NCI-H1105 (cell line): ENCODE measurements at places on chromosomes 12 and 14.
A peak's percentile ranks its signal among the peaks of the same experiment; 100 is the strongest.

GRCh38 chr14:54881235-54881760 lies 21.3 kb downstream of the GCH1 start:
- no peak for DNase-seq

DNA sequence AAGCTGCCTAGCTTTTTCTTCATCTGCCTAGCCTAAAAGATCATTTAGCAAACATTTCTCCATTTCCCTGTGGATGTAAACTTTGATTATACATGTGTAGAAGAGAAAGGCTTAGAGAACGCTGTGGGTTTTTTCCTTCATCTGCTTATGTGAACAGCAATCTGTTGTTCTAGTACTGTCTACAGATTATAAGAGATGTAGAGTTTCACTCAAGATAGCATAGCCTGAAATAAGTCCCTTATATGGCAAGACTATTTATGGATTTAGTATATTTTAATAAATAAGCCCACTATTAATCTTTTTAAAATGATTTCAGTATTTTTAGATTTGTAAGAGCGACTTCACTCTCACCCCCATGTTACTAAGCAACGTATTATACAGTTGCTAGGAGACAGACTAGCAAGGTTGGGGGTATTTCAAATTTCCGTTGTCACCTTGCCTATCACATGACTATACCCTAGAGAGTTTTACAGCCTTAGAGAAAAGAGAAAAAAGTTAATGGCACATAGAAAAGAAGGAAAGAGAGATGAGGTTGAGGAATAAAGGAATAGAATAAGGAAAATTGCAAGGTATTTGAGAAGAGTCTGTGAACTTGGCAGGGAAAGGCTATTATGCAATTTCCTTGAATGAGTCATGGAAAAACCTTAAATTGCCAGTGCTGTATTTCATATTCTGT lies 12.2 kb upstream of the TUBA1A start:
- peak; percentile 67 for DNase-seq

- DNase-seq = no peak
These were observed 161.7 kb downstream of the CAND1 start for GRCh38 chr12:67430708-67431335.

DNA sequence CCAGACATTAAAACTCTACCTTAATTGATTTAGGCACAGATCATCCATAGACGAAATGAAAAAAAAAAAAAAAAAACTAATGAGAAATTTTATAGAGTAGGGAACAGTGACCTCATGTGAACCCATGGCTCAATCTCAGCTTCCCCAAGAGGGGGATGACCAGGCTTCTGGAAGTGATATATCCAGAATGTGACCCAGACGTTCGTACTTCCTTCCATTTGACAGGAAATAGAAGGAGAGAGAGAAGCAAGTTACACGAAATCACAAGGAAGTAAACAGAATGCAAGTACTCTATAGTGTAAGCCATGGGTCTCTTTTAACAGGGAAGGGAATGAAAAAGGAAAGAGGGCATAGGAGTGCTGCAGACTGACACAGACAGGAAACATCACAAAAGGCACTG lies 10.1 kb downstream of the FOXN3 start:
- DNase-seq = no peak

DNA sequence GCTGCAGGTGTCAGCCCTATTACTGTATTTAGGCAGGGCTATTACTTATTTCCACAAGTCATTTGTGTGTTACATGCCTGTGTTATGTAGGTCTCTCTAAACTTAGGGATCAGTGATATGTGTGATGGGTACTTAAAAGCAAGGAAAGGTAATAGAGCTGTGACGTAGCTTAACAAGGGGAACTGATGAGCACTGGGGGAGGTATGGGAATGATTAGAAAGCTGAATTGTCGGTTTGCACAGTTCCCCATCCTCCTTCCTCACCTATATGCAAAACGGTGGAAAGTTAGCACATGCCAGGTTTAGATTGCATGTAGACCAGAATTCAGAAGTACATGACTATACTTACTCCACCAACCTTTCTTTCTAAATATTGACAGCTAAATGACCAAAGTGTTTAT lies 494.3 kb upstream of the GARIN6 start:
- no peak for DNase-seq

- DNase-seq = no peak
These were observed 952.5 kb upstream of the ATXN7L3B start for GRCh38 chr12:73585136-73585535.

GRCh38 chr14:81401420-81402122 lies 1.4 kb upstream of the STON2 start:
- DNase-seq = no peak

- no peak for DNase-seq
These were observed 74.6 kb downstream of the RERG start for GRCh38 chr12:15146585-15146984.

DNA sequence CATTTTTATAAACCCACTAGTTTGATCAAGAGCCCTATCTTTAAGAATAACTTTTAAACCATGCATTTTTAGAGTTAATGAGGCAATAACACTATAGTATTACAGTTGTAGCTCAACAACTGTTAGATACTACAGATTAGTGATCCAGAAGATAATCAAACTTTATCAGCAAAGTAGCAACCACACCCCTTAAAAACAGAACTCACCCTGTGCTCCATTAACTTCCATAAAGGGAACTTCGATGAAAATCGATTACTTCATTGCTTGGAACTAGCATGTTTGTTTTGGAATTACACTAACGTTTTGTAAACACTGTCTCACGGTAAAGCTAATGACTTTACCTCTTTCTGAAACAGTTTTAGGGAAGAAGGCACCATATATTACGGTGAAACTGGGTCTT lies 1.4 kb downstream of the SGPP1 start:
- no peak for DNase-seq
